ENCODE measurements at places on chromosomes 16 and 17.

DNA sequence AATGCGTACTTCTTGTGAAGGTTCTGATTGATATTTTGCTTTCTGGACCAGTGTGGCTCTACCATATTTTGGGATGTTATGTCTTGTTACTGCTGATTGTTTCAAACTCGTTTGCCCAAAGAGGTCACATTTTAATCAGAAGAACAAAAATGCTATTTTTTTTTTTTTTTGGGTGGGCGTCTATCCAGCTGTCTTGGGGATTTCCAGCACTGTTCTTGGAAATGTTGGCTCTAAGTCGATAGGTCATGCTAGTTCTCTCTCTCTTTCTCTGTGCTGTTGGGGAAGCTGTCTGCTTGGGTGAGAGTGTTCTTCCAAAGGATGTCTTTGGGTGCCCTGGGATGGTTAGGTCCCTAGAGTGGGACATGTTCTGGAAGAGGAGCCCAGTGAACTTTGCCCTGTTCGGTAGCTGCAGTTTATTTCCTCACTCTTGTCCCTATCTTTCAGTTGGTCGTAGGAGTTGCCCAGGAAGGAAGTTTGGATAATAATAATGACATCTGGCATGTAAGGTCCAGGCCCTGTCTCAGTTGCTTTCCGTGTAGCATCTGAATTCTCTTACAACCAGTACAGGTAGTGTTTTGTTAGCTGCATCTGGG is 2.9 kb downstream of the IRF8 start:
- no peak overlapping the region for H3K4me3 ChIP-seq
- no peaks in the 10 kb centered on the region for H3K36me3 ChIP-seq
- ATAC-seq = no peak
- H3K27ac ChIP-seq = no peak overlapping the region
- H3K4me1 ChIP-seq = peaks cover 28% of the 10 kb centered on the region
- H3K27me3 ChIP-seq = peaks cover 14% of the 10 kb centered on the region

DNA sequence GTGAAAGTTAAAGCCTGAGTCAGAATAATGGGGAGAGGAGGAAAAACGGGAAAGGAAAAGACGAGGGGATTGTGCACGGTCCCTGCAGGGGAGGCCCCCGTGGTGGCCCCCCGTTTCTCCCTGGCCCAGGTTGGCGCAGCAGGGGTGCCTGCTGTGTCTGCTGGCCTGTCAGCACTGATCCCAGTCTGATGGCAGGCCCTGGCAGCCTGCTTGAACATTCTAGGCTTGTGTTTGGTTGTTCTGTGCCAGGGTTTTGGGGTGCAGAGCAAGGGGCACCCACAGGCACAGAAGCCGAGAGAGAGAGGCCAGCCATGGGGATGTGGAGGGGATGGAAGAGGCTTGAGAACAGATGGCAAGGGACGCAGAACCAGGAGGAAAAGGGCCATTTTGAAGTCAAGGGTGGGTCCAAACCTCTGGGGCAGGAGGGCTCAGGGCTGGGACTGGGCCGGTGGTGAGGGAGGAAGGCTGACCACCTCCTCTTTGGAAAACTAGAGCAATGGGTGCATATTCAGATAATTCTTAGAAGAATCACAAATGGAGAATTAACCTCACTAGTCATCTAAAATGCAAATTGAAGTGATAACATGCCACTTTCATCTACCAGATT is 35.9 kb downstream of the TBX4 start:
- no peaks in the 10 kb centered on the region for H3K27me3 ChIP-seq
- no peak overlapping the region for H3K4me3 ChIP-seq
- ATAC-seq = no peak
- H3K27ac ChIP-seq = no peak overlapping the region

GRCh38 chr17:57593739-57594462 is 151.2 kb downstream of the CCDC182 start:
- ATAC-seq = no peak
- no peak overlapping the region for H3K4me3 ChIP-seq
- no peaks in the 10 kb centered on the region for H3K4me1 ChIP-seq
- no peak overlapping the region for H3K27ac ChIP-seq
- H3K36me3 ChIP-seq = no peaks in the 10 kb centered on the region
- H3K27me3 ChIP-seq = no peaks in the 10 kb centered on the region

GRCh38 chr17:63764716-63765115 is 8.7 kb downstream of the CCDC47 start:
- H3K4me3 ChIP-seq = no peak overlapping the region
- ATAC-seq = no peak
- H3K4me1 ChIP-seq = no peaks in the 10 kb centered on the region
- H3K27ac ChIP-seq = no peak overlapping the region
- peaks cover 5% of the 10 kb centered on the region for H3K36me3 ChIP-seq

GRCh38 chr16:66475232-66475631 is 48.1 kb downstream of the BEAN1 start:
- H3K4me3 ChIP-seq = no peak overlapping the region
- H3K36me3 ChIP-seq = no peaks in the 10 kb centered on the region
- no peak overlapping the region for H3K27ac ChIP-seq
- ATAC-seq = no peak

DNA sequence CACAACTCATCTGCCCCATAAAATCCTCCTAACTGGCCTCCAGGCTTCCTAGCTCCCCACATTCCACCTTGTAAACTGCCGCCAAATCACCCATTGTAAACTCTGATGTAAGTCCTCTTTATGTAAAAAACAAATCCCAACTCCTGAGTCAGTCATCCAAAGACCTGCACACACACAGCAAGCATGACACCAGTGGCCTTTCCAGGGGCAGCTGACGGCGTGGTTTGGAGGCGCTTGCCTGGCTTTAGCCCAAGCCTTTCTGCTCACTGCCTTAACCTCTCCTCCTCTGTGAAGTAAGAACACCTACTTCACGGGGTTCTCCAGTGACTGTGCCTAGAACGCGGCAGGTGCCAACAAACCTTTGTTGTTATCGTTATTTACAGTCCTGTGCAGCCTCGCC is 14.0 kb downstream of the UBE2O start:
- no peak for ATAC-seq
- H3K4me3 ChIP-seq = no peak overlapping the region
- H3K27ac ChIP-seq = no peak overlapping the region

GRCh38 chr17:19874256-19874655 is 6.5 kb upstream of the ULK2 start:
- no peaks in the 10 kb centered on the region for H3K4me1 ChIP-seq
- H3K36me3 ChIP-seq = no peaks in the 10 kb centered on the region
- no peak overlapping the region for H3K27ac ChIP-seq
- no peak for ATAC-seq
- no peak overlapping the region for H3K4me3 ChIP-seq

DNA sequence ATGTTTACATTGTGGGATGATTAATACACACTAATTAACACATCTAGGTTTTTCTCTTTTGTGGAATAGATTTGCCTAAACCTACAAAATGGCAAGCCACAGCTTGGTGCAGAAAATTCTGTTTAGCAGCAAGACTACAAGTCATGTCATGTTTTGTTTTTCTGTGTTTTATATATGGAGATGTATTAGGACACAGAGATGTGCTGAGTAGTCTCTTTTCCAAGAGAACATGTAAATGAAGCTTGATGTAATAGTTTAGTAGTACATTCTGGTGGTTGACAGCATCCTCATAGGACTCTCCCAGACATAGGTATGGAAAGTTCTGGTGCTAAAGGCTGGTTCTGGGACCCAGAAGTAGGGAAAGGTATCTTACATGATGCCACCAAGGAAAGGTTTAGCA is 1345.4 kb downstream of the CDH11 start:
- H3K4me1 ChIP-seq = no peaks in the 10 kb centered on the region
- no peaks in the 10 kb centered on the region for H3K27me3 ChIP-seq
- H3K4me3 ChIP-seq = no peak overlapping the region
- ATAC-seq = no peak
- H3K27ac ChIP-seq = no peak overlapping the region

DNA sequence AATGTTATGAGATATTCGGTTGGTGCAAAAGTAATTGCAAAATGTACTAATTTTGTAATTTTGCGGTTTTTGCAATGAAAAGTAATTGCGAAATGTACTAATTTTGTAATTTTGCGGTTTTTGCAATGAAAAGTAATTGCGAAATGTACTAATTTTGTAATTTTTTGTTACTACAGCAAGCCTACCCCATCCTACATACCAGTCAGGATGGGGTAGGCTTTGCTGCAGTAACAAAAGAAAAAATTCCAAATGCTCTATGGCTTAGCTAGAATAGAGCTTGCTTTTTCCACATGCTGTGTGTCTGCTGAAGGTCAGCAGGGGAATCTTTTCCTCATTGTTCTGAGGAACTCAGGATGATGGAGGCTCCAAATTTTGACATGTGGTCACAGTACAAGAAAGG is 83.3 kb upstream of the GPRC5B start:
- H3K27me3 ChIP-seq = peaks cover 27% of the 10 kb centered on the region
- ATAC-seq = no peak
- no peaks in the 10 kb centered on the region for H3K36me3 ChIP-seq
- no peak overlapping the region for H3K27ac ChIP-seq
- H3K4me3 ChIP-seq = no peak overlapping the region

DNA sequence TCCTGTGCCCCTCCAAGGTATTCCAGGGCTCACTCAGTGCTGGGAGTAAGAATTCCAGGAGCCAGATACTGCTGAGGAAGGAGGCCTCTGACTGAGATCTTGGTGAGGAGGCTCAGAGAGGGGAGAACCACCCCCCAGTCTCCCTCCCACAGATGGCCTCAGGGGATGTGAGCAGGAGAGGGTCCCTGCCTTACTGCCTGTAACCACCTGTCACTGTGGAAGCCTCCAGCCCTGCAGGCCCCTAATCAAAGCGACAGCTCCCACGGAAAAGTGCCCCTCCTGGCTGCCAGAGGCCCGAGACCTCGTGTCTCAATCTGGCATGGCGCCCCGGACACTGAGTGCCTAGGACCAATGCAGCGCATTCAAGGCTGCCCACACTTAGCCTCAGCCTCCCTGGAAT is 7.7 kb upstream of the C17orf113 start:
- H3K36me3 ChIP-seq = no peaks in the 10 kb centered on the region
- no peak for ATAC-seq
- H3K4me1 ChIP-seq = no peaks in the 10 kb centered on the region
- H3K27ac ChIP-seq = no peak overlapping the region
- peaks cover 60% of the 10 kb centered on the region for H3K27me3 ChIP-seq

GRCh38 chr17:4969551-4970173 is 2.0 kb upstream of the SPAG7 start:
- no peaks in the 10 kb centered on the region for H3K27me3 ChIP-seq
- H3K4me1 ChIP-seq = peaks cover 80% of the 10 kb centered on the region
- peaks cover 49% of the 10 kb centered on the region for H3K36me3 ChIP-seq
- H3K4me3 ChIP-seq = no peak overlapping the region

GRCh38 chr17:27521281-27522027 is 65.2 kb downstream of the KSR1 start:
- peaks cover 17% of the 10 kb centered on the region for H3K4me1 ChIP-seq
- no peak overlapping the region for H3K4me3 ChIP-seq
- H3K27me3 ChIP-seq = no peaks in the 10 kb centered on the region
- no peak for ATAC-seq
- no peaks in the 10 kb centered on the region for H3K36me3 ChIP-seq
- no peak overlapping the region for H3K27ac ChIP-seq

DNA sequence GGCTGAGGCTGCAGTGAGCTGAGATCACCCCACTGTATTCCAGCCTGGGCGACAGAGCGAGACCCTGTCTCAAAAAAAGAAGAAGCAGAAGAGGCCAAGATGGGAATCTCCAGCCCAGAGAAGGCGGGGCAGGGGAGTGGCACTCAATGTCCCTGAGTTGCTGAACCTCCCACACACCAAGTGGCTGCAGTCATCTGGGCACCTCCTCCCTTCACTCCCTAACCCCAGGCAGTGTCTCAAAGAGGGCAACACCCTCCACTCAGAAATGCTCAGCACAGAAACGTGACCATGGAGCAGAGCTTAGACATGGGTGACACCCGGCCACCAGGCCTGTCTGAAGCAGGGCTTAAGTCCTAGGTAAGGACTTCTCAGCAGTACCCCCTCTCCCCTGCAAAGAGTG is 36.3 kb upstream of the BCAR1 start:
- no peak for ATAC-seq
- no peak overlapping the region for H3K4me3 ChIP-seq
- H3K27ac ChIP-seq = no peak overlapping the region
- no peaks in the 10 kb centered on the region for H3K36me3 ChIP-seq
- H3K27me3 ChIP-seq = no peaks in the 10 kb centered on the region

GRCh38 chr16:67252609-67253497 is 4.1 kb downstream of the SLC9A5 start:
- H3K27ac ChIP-seq = no peak overlapping the region
- peaks cover 69% of the 10 kb centered on the region for H3K27me3 ChIP-seq
- H3K4me1 ChIP-seq = peaks cover 13% of the 10 kb centered on the region
- no peaks in the 10 kb centered on the region for H3K36me3 ChIP-seq

DNA sequence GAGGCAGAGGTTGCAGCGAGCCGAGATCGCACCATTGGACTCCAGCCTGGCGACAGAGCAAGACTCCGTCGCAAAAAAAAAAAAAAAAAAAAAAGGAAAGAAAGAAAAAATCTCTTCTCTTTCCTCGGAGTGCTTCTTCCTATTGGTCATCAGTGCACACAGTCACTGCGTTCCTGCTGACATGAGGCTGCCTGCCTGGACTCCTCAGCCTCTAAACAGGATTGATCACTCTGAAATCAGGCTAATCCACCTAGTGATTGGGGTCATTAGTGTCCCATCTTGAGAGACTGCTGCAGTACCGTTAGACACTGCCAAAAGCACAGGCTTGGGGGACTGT is 30.8 kb downstream of the PLCD3 start:
- H3K27ac ChIP-seq = peak overlapping the region; percentile 46
- ATAC-seq = no peak
- H3K4me3 ChIP-seq = no peak overlapping the region
- no peaks in the 10 kb centered on the region for H3K36me3 ChIP-seq
- peaks cover 16% of the 10 kb centered on the region for H3K4me1 ChIP-seq

GRCh38 chr16:6545329-6545728 is 787.3 kb upstream of the RBFOX1 start:
- H3K4me1 ChIP-seq = no peaks in the 10 kb centered on the region
- no peak overlapping the region for H3K27ac ChIP-seq
- H3K27me3 ChIP-seq = no peaks in the 10 kb centered on the region
- no peak overlapping the region for H3K4me3 ChIP-seq

GRCh38 chr17:28724500-28725165 is 1.4 kb downstream of the TLCD1 start:
- no peak overlapping the region for H3K4me3 ChIP-seq
- peaks cover 39% of the 10 kb centered on the region for H3K36me3 ChIP-seq
- ATAC-seq = no peak
- peaks cover 4% of the 10 kb centered on the region for H3K4me1 ChIP-seq

DNA sequence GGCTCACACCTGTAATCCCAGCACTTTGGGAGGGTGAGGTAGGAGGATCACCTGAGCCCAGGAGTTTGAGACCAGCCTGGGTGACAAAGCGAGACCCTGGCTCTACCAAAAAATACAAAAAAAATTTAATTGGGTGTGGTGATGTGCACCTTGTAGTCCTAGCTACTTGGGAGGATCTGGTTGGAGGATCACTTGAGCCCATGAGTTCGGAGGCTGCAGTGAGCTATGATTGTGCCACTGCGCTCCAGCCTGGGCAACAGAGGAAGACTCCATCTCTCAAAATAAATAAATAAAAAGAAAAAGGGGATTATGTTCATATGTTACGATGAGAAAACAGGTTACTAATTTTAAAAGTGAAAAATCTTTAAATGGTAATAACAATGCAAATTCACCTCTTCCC is 996 bp downstream of the MLKL start:
- H3K4me1 ChIP-seq = no peaks in the 10 kb centered on the region
- peaks cover 9% of the 10 kb centered on the region for H3K36me3 ChIP-seq
- H3K27me3 ChIP-seq = no peaks in the 10 kb centered on the region

- no peak overlapping the region for H3K27ac ChIP-seq
- H3K4me3 ChIP-seq = no peak overlapping the region
- H3K36me3 ChIP-seq = no peaks in the 10 kb centered on the region
- no peak for ATAC-seq
Measured at GRCh38 chr17:18100616-18101015, 7.9 kb upstream of the MYO15A start.

GRCh38 chr16:73126525-73126853 is 78.6 kb upstream of the ZFHX3 start:
- no peak overlapping the region for H3K27ac ChIP-seq
- H3K4me3 ChIP-seq = no peak overlapping the region
- ATAC-seq = peak; percentile 69
- no peaks in the 10 kb centered on the region for H3K4me1 ChIP-seq
- H3K27me3 ChIP-seq = no peaks in the 10 kb centered on the region

Measured in gastroesophageal sphincter (tissue), 4 donors.